ENCODE measurements at places on chromosomes 2 and 18. TPM values are rescaled to one million over a fixed set of nuclear protein-coding genes. Genes with fewer than 3 reads are reported as not detected.
A peak's percentile ranks its signal among the peaks of the same experiment; 100 is the strongest.

Gene ATP9B
- total RNA-seq, result 11.7 TPM

DNA sequence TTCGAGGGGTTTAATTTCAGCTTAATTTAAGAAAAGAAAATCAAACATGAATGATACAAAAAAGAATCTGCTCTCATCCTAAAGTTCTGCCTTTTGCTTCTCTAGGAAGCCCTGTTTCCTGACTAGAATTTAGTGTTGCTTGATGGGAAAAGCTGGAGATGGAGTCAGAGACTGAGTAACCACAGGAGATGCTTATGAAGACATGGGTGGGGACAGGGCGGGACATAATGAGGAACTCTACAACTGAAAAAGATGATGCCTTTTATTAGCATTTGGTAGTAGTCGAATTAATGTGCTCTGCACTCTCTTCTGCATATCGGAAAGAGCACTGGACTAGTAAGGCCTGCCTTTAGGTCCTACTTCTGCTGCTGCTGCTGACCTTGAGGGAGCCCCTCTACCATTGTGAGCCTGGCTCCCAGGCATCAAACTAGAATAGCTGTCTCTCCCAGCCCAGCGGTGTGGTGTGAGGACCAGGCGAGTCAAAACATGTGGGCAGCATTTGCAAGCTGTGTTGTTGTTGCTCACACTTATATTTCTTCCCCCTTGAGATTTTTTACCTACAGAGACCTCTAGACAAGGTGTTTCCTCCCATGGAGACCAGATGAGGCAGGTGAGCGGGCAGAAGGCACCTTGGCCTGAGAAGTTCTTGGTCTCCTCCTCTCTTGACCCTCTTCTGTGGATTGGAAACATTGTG lies 61.5 kb downstream of the INPP4A start:
- DNase-seq, result no peak

Gene MYCN
- not detected for total RNA-seq

DNA sequence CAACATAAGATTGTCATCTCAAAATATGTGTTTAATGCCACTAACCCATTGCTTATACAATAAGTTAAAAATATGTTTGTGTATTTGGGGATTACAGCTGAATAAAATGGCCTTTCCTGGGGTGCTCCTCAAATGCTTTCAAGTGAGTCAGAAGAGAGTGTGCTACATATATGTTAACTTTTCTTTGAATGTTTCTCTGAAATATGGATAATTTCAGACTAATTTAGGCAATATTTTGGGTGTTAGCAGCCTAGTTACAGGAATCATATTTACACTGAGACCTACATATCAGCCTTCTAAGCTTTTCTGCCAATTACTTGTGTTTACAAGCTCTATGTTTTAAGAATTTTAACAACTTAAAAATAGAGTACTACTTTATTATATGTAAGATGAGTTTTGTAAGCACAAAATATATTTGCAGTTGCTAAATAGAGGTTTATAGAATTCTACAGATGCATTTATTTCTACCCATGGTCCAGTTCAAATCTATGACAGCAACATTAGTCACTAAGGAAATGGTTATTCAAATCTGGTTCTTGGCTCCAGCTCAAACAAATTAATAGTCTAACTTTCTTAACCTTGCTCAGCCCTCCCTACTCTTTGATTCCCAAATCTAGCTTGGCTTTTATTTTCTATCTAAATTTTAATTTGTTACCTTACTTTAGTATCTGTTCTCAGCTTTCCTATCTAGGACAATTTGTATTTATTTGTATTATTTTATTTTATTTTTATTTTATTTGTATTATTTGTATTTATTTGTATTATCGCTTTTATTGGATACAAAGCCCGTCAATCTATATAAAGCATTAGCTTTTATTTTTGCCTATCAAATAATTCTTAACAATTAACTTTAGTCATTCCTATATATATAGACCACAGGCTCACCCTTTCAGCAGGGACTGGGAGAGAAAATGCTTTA lies 48.9 kb downstream of the FSIP2 start:
- peak; percentile 77 for DNase-seq

DNA sequence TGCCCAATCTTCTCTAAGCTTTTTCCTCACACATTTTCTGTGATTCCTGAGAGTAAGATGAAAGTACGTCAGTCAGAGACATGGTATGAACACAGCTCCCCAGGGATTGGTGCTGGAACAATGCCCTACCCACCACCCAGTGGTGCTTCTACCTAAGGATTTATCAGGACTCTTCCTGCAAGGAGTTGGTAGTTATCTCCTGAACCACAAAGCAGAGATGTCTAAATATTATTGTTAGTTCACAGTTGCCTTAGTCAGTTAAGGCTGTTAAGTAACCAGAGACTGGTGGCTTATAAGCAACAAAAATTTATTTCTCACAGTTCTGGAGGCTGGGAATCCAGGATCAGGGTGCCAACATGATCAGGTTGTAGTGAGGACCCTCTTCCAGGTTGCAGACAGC lies 60.3 kb upstream of the CCDC85A start:
- DNase-seq, result no peak

DNA sequence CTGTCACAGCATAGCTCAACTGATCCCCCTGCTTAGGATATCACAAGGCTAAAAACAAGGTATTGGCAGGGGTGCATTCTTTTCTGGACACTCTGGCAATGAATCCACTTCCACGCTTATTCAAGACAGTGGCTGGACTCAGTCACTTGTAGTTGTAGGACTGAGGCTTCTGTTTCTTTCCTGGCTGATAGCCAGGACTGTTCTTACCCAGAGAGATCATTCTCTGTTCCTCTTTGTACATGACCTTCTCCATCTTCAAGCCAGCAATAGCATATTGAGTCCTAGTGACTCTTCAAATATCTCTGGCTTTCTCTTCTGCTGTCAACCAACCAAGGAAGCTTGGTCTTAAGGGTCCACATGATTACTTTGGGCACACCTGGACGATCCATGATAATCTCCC lies 241.3 kb downstream of the RBM43 start:
- DNase-seq, result no peak

- DNase-seq, result no peak
These were observed 32.3 kb downstream of the AFF3 start for GRCh38 chr2:100109986-100110613.

DNA sequence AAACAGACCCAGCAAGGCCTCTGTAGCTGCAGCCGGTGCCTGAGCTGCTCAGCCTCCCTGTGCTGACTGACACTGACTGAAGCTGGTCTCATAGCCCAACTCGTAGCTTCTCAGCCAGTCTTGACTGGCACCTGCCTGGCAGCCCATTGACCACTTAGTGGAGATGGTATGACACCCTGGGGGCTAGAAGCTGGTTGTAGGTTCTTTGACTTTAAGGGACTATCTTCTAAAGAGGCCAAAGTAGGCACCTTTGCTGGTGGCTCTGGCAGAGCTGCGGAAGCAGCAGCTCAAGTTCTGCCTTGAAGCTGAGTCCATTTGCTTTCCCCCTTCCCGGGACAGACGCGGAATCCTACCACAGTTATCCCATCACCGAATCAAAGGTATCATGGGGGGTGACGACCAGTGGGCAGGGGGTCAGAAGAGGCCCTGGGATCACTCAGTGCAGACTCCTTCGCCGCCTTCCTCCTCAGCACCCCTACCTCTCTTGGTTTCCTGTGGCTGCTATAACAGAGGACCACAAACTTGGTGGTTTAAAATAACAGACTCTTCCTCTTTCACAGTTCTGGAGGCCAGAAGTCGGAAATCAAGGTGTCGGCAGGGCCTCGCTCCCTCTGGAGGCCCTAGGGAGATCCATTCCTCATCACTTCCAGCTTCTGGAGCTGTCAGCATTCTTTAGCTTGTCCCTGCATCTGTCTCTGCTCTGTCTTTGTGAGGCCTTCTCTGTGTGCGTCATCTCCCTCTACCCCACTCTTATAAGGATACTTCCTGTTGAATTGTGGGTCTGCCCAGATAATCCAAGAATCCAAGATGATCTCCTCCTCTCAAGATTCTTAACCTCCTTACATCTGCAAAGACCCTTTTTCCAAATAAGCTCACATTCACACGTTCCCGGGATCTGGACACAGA lies 13.7 kb upstream of the FOSL2 start:
- DNase-seq, result no peak

DNA sequence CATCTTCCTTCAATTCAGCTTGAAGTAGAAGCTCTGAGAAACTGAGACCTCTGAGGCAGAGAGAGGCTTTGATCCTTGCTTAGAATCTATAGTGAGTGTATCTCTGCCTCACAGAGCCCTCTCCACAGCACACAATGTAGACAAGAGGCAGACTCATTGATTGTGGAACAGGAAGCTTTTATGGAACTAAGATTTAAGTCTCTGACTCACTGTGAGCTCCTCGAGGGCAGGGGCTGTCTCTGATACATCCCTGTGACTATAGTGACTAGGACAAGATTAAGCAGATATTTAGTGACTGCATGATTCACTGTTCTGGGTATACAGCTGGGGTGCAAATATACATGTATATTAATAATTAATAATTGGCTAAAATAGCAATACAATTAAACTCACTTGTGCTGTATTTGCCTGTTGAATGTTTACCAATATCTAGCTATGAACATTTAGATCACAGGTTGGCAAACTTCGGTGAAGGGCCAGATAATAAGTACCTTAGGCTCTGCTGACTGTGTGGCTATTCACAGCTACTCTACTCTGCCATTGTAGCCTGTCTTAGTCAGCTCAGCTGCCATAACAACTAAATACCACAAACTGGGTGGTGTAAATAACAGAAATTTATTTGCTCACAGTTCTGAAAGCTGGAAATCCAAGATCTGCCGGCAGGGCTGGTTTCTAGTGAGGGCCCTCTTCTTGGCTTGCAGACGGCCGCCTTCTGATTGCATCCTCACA lies 54.4 kb downstream of the ARHGEF4 start:
- DNase-seq, result no peak

- no peak for DNase-seq
These were observed 504.9 kb downstream of the GALR1 start for GRCh38 chr18:77754475-77755044.

Data from LHCN-M2 (cell line).